Stimulated activated CD4-positive, alpha-beta T cell treated with anti-CD3 and anti-CD28 coated beads, Interleukin-4, amount 100 ng/mL, for 24 hours (primary cell): ENCODE measurements at places on chromosomes 5 and 9.

GRCh38 chr5:133709209-133709725 is 96.9 kb upstream of the FSTL4 start:
- no peak for DNase-seq

DNA sequence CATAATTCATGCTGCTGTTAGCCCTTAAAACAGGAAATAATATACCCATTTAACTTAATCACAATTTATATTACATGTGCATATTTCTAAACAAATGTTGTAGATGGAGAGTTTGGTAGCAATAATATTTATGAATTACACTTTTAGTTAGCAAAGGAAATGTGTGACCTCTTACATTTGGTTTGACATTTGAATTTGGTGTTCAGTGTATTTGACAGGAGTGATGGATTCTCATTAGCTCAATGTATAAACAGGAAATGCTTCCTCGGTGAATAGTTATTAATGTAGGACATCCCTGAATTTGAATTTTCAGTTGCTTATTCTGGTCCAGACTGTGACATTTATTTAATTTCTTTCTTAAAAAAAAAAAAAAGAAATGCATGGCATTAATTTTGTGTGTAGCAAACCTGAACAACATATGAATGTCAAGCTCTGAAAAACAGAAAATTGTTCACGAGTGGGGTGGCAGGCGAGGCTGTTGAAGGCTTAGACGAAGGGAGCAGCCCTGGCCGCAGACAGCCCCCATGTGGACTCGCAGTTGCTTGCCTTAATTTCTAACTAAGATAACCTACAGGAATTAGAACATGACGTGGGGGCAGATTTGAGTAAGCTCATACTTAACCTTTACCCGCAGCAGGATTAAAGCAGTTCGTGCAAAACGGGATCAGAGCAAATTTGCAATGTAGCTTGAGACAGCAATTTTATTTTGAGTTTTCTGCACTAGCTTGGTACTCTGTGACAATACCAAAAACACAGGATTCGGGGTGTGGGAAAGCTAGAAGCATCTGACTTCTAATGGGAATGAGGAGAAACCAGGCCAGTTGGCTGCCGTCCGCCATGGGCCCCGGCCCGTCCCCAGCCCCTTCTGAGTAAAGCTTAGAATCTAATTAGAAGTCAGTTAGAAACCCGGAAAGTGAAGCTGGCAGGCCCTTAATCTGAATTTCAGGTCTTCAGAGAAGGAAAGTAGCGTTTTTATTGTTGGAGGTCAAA is 134.3 kb downstream of the MACROH2A1 start:
- no peak for DNase-seq

GRCh38 chr5:179488975-179489374 is 61.4 kb upstream of the RUFY1 start:
- no peak for DNase-seq

DNA sequence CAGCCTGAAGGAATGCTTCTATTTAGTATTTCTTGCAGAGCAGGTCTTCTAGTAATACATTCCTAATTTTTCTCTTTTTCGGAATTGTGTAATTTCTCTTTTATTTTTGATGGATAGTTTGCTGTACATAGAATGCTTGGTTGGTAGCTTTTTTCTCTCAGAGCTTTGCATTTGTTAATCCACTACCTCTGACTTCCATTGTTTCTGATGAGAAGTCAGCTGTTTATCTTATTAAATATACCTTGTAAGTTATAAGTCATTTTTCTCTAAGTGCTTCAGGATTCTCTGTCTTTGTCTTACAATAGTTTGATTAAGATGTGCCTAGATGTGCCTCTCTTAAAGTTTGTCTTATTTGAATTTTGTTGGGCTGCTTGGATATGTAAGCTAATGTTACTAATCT is 101.9 kb downstream of the HTR1A start:
- no peak for DNase-seq

- no peak for DNase-seq
Observed at GRCh38 chr5:5985332-5985731, 393.0 kb downstream of the MED10 start.

DNA sequence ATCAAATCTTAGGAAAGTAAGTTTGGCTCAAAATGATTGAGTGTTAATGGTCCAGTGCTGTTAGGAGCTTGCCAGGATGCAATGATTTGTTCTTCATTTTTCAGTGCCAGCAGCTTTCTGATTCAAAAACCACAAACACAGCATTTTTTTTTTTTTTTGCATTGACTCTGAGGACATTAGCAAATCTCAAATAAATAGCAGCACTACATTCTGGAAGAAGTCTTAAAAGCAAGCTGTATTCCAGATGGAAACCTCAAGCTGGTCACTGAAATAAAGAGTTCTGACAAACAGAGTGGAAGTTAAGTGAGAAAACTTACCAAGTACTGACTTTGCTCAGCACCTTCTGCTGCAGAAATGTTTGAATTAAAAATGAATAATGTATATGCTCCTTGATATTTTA is 1653.1 kb upstream of the CDH9 start:
- no peak for DNase-seq

GRCh38 chr9:81575956-81576355 is 113.4 kb downstream of the TLE1 start:
- DNase-seq: no peak

- DNase-seq: no peak
Observed at GRCh38 chr5:156361436-156362109, 34.6 kb downstream of the SGCD start.

- DNase-seq: no peak
Observed at GRCh38 chr5:61907995-61908394, 398.0 kb upstream of the KIF2A start.

DNA sequence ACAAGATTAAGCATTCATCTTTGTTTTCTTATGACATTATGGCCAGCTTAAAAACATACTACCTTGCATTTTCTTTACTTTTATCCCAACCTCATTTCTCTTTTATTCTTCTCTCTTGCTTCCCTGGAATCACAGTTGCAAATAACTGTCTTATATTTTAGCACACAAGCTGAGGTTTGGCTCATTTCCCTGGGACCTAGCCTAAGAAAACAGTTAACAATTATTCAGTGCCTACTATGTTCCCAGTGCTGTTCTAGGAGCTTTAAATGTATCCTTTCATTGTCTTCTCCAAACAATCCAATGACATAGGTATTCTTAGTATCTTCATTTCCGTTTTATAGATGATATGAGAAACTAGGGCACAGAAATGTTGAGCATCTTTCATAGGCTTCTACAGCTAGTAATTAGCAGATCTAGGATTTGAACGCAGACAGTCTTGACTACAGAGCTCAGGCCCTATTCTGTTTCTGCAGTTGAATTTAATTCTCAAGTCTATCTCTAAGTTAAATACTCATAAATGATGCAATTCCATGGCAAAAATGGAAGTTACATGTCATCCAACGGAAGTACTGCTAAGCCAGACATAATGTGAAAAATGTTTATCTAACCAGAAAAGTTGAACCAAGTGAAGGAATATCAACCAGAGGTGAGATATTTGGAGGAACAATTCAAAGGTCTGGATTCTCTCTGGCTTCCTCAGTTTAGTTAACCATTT is 52.3 kb upstream of the MTAP start:
- no peak for DNase-seq

- no peak for DNase-seq
Observed at GRCh38 chr9:127940593-127940992, 2.9 kb upstream of the DPM2 start.

DNA sequence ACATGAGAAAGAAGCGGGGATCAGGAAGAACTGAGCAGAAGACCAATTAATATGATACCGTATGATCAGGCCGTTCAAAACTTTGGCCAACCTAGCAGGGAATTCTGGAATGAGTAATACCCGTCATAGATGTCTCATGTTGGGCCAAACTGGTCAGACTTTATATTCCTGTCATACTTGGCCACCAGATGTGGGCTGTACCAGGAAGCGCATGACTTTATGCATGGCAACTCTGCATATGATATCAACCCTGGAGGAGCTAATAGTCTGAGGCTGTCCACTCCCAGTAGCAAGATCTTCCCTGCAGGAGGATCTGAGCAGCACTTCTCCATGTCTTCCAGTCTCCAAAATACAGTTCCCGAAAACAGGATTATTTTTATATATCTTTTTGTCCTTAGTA is 68.5 kb upstream of the NAA35 start:
- no peak for DNase-seq

DNA sequence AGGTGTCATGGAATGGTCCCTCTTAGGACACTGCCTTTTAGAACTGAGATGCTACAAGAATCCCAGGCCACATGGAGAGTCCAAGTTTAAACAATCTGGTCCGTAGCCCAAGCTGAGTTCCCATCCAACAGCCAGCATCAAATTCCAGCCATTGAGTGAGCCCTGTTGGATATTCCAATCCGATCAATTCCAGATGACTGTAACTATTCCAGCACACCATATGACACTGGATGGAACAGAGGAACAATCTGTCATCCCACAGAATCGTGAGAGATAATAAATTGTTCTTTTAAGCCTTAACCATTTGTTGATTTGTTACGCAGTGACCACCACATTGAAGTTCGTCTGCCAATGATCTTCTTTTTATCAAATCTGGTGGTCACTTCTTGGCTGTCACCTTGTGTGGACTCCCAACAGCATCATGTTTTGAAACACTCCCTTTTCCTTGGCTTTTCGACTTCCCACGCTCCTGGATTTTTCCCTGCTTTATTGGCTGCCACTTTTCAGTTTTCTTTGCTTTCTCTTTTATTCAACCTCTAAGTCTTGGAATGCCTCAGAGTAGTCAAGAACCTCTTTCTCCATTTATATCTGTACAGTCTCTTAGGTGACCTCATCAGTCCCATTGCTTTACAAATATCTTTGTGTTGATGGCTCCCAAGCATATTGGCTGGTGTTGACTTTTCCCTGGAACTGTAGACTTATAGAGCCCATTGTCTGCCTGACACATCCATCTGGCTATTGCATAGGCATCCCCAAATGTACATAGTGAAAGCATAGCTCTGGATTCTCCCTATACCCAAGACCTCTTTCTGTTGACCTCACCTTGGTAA is 46.1 kb downstream of the TNFSF15 start:
- DNase-seq: no peak

GRCh38 chr5:114419959-114420358 is 58.1 kb downstream of the KCNN2 start:
- no peak for DNase-seq

DNA sequence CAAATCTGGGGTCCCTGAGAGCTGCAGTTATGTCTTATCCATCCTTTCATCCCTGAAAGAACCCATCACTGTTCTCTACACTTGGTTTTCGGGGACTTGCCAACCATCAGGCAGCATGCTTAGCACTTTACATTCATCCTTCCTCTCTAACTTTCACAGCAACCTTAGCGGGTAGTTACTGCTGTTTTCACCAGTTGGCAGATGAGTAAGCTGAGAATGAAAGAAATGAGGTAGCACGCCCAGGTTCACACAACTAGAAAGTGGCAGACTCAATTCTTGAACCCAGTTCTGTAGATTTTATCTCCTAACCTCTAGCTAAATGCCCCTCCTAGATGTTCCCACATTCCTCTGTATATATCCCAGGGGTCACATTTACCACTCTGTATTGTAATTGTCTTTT is 342.0 kb upstream of the WWC1 start:
- no peak for DNase-seq

- DNase-seq: no peak
Observed at GRCh38 chr9:138105123-138105415, 227.5 kb downstream of the CACNA1B start.

DNA sequence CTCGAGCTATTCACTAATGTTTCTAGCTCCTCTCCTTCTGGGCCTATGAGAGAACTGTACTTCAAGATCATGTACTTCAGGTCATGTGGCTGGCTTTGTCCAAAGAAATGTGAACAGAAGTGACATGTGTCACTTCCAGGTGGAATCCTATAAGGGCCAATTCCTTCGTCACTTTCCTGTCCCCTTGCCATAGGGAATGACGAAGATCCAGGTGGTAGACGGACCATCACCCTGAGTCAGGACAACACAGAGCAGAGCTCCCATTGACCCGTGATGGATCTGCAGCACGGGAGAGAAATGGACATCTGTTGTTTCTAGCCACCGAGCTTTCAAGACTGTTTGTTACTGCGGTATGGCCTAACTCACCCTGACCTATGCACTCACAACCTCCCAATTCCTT is 157.0 kb downstream of the DRD1 start:
- no peak for DNase-seq

GRCh38 chr9:27542508-27542907 is 12.9 kb upstream of the MOB3B start:
- DNase-seq: no peak

GRCh38 chr9:2332663-2333062 is 288.9 kb upstream of the VLDLR start:
- no peak for DNase-seq

DNA sequence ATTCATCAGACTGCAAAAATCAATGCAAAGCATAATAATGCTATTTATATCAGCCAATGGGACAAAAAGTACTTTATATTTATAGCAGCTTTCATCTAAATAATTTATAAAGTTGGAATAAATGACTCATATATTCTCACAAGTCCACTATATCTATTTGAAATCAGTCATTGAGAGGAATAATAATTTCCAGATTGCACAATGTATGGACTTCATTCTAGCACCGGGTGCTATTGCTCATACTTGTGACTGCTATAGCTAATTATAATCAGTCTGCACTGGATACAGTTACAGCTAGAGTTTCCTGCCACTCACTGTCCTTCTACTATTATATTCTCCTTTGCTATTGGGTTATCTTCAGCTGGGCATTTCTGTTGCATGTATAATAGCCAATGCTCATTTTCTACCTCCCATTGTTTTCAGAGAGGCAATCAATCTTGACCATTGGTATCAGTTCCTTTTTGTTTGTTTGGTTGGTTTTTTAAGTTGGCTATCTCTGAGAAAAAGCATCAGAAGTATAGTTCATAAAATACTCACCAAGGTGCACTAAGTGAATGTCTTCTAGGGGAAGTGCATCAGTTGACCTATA is 1.9 kb downstream of the CDH18 start:
- no peak for DNase-seq

GRCh38 chr9:10255758-10256157 is 357.0 kb downstream of the PTPRD start:
- no peak for DNase-seq

DNA sequence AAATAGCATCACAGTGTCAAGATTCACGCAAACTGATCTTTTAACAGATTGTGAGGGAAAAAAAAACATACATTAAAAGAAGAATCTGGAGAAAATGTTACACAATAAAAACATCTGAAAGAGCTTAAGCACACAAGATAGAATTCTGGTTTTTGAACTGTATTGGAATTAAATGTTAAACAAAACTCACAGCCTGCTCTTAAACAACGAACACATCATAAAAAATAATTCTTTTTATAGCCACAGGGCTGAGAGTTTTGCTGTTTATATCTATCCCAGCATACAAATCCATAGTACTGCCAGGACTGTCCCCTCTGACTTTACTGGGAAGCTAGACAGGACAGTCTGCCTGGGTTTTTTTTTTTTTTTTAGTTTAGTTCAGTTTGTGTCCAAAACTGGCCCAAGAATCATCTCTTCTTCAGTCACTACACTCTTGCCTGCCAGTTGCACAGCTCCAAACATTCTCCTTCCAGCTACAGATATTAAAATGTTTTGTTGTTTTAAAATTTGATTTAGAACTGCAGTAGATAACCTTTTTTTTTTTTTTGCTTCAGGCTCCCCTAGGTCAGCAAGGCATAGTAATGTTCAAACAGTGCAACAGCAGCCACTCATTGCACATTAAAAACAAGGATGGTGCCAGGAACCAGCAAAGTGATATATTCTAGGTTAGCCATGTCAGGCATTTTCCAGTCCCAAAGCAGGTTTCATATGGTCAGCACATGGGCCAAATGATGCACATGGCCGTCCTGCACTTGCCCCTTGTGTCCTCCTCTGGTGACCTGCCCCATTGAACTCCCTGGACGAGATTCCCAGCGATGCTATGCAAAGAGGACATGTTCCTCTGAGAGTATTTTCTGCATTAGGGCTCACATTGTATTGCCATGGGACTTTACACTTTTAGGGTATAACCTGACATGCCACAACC is 173.6 kb downstream of the ARL15 start:
- no peak for DNase-seq

- DNase-seq: no peak
Observed at GRCh38 chr5:41250351-41250987, 37.1 kb upstream of the C6 start.
